ENCODE measurements at places on chromosomes 4 and X. TPM values are rescaled to one million over a fixed set of nuclear protein-coding genes. Genes with fewer than 3 reads are reported as not detected.

DNA sequence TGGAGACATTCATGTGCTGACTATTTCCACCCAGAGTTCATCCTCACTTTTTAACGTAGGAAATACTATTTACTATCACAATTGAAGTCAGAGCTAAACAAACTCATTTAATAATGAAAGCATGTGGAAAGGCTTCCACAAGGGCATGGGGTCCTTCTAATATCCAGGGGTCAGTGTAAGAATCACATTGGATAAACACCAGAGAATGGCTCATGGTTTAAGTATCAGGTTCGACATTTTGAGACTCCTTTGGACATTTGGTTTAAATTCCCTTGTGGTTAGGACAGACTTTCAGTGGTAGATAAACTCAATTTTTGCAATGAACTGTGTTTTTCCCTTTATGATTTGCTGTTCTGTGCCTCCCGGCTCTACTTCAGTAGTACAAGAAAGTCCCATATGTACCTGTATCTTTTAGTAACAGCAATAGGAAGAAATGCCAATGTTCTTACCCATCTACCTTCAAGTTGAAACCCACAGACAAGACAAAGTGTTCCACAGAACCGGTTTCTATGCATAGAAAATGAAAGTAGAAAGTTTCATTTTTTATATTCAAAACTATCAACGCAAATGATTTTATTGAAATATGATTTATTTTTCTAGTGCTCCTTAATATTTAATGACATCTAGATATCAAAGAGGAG lies 589.0 kb upstream of the FAM241A start:
- H3K27ac ChIP-seq, result no peak overlapping the region
- no peak for DNase-seq
- H3K36me3 ChIP-seq, result no peaks in the 10 kb centered on the region
- no peaks in the 10 kb centered on the region for H3K4me1 ChIP-seq

The ATOH1 gene
- not detected for total RNA-seq

The SMC1A gene
- 34.4 TPM for total RNA-seq

DNA sequence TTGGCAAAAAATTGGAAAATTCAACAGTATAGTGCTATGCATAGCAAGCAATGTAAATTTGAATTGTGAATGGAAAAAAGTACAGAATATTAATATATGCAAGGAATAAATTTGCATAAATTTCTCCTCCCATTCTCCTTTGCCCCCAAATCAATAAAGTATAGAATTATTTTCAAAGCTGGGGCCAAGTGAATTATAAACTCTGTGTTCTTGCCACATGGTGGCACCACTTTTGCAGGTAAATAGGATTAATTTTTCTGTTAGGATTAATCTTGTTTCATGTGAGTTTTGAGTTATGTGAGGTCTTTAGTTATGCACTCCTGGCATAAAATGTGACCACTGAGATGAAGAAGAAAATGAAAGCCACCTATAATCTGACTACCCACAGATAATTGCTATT lies 19.9 kb downstream of the COPS4 start:
- no peaks in the 10 kb centered on the region for H3K4me1 ChIP-seq
- no peaks in the 10 kb centered on the region for H3K27me3 ChIP-seq
- no peak for DNase-seq
- H3K36me3 ChIP-seq, result peaks cover 48% of the 10 kb centered on the region
- no peak overlapping the region for H3K27ac ChIP-seq

The CLIC2 gene
- 0.08 TPM for total RNA-seq

DNA sequence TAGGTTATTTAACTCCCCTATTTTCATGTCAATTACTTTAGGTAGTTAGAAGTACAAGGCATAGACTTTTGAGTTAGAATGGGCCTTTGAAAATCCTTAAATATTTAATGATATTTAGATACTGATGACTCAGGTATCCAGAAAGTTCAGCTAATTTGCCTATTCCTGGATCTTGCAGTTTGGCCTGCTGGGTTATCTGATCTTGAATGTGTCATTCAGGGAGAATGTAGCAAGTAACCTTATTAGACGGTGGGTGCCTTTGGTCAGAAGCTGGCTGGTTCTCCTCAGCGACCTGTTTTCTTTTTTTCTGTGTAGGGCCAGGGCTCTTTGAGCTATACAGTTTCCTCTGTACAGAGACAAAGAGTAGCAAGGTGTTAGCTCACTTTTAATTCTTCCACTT lies 42.0 kb downstream of the MTM1 start:
- H3K27me3 ChIP-seq, result no peaks in the 10 kb centered on the region
- H3K4me1 ChIP-seq, result no peaks in the 10 kb centered on the region
- H3K4me3 ChIP-seq, result no peak overlapping the region
- no peak for DNase-seq
- no peaks in the 10 kb centered on the region for H3K36me3 ChIP-seq

DNA sequence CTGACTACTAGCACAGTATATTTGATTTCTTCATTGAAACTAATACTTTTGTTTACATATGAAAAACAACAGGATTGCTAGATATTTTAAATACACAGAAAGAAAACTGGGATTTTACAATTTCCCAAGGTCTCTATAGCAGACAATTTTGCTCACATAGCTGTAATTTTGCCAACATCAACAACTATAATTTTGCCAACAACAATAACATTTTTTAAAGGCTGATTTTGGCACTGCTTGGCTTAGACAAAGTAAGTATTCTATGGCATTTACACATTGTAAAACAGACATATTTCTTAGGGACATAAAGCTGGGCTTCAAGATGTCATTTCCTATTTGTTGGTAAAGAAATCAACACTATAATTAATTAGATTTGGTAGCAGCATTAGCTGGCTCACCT lies 922.1 kb downstream of the RAB28 start:
- H3K27me3 ChIP-seq, result no peaks in the 10 kb centered on the region
- no peak for DNase-seq
- no peak overlapping the region for H3K4me3 ChIP-seq
- no peaks in the 10 kb centered on the region for H3K36me3 ChIP-seq
- no peaks in the 10 kb centered on the region for H3K4me1 ChIP-seq

- no peaks in the 10 kb centered on the region for H3K4me1 ChIP-seq
- DNase-seq, result no peak
- no peak overlapping the region for H3K27ac ChIP-seq
These were observed 78.2 kb downstream of the IL21 start for GRCh38 chr4:122542411-122543236.

DNA sequence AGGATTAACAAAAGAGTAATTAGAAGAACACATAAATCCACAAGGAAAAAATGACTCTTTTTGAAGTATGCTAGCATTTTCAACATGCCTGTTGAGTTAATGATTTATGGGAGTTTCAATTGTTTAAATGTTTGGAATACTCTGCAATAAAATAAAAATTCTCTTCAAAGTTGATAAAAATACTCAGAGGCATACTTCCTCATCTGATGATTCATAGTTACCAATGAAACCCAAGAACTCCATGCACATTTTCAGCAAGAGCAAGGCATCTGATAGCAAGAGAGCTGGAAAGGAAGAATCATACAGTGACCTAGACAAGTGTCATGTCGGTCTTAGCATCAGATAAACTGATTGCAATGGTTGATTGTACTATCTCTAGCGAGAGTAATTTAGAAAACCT lies 443.7 kb upstream of the ATOH1 start:
- H3K4me1 ChIP-seq, result peaks cover 19% of the 10 kb centered on the region
- no peak overlapping the region for H3K4me3 ChIP-seq
- H3K36me3 ChIP-seq, result no peaks in the 10 kb centered on the region
- H3K27ac ChIP-seq, result peak overlapping the region; percentile 10
- DNase-seq, result no peak
- H3K27me3 ChIP-seq, result no peaks in the 10 kb centered on the region

The LETM1 gene
- 13.1 TPM for total RNA-seq

DNA sequence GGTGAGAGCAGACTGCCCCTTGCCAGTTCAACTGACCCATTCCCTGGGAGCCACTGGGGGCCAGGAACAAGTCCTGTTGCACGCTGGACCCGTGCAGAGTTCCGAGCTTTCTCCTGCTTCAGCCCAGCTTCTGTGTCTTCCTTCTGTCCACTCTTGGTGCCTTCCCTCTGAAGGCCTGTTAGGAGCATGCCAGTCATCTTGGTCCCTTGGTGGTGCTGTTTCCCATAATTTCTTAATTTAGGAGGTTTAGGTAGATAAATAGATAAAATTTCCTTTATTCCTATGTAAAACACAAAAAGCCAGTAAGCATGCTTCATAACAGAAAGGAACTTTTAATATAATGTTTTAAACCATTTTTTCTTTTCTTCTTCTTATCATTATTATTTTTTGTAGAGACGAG lies 672.7 kb downstream of the CCSER1 start:
- no peaks in the 10 kb centered on the region for H3K4me1 ChIP-seq
- no peak for DNase-seq
- no peak overlapping the region for H3K27ac ChIP-seq
- H3K27me3 ChIP-seq, result no peaks in the 10 kb centered on the region
- no peak overlapping the region for H3K4me3 ChIP-seq
- H3K36me3 ChIP-seq, result no peaks in the 10 kb centered on the region

The C4orf54 gene
- 0.63 TPM for total RNA-seq

The PRPS2 gene
- 79.3 TPM for total RNA-seq

DNA sequence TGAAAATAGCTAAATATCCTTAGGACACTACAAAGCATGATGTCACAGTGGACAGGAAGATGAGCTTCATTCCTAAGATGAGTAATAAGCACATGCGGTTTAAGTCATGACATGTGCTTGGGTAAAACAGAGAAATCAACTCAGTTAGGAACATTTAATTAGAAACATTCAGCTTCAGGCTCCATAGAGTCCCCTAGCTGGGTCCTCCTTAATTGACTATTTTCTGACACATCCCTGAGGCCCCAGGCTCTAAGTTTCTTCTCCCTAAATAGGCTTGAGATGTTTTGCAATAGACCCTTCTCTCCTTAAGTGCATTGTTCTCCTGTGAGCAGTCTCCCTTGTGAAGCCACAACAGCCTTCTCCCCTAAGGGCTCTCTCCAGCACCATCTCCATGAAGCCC lies 70.4 kb upstream of the ANXA3 start:
- no peaks in the 10 kb centered on the region for H3K27me3 ChIP-seq
- no peak overlapping the region for H3K4me3 ChIP-seq
- DNase-seq, result peak; percentile 42

GRCh38 chrX:100994352-100995281 lies 25.1 kb downstream of the ARL13A start:
- H3K4me3 ChIP-seq, result no peak overlapping the region
- no peaks in the 10 kb centered on the region for H3K36me3 ChIP-seq
- no peak overlapping the region for H3K27ac ChIP-seq
- H3K4me1 ChIP-seq, result peaks cover 13% of the 10 kb centered on the region
- H3K27me3 ChIP-seq, result no peaks in the 10 kb centered on the region
- DNase-seq, result no peak

DNA sequence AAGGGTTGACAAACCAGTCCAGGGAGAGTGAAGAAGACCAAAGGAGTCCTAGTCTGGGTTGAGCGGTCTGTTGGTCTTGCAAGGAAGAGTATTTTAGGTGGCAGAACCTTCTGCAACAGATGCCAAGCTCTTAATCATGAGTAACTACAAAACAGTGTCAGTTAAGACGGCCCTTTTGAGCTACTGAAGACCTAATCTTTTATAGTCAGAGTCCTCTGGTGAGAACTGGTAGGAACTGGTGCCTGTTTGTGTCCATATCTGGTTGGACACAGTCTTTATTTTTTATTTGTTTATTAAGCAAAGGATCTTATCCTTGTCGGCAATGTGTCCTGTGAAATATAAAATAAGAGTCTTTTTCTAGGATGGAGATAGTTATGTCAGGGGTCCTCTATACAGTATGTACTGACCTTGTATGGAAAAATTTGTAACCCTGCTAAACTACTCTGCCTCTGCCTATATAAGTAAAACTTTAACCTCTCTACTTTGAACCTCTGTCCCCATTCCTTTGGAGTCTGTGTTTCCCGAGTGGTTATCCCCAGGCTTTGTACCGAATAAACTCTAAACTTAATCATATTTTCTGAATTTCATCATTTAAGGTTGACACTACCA lies 47.1 kb downstream of the FAM13A start:
- H3K36me3 ChIP-seq, result no peaks in the 10 kb centered on the region
- H3K27me3 ChIP-seq, result no peaks in the 10 kb centered on the region
- H3K4me1 ChIP-seq, result no peaks in the 10 kb centered on the region
- no peak overlapping the region for H3K4me3 ChIP-seq
- H3K27ac ChIP-seq, result no peak overlapping the region

DNA sequence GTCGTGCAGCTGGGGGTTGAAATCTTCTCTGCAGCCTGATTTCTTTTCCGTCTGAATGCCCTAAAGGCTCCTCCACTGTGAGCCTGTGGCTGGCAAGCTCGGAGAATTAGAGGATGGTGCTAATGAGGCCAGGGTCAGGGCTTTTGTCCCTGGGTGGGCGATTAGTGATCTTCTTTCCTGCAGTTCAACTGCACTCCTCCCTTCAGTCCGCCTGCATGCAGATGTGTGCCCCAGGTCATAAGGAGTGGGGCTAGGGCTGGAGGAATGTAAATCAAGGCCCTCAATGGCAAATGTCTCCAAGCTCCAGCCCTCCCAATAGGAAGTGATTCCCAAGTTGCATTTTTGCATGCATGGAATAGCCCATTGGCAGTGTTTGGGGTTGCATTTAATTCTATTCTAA lies 405.0 kb downstream of the AFF2 start:
- no peaks in the 10 kb centered on the region for H3K36me3 ChIP-seq
- no peak overlapping the region for H3K4me3 ChIP-seq
- no peaks in the 10 kb centered on the region for H3K4me1 ChIP-seq
- no peak for DNase-seq
- H3K27me3 ChIP-seq, result no peaks in the 10 kb centered on the region
- no peak overlapping the region for H3K27ac ChIP-seq

DNA sequence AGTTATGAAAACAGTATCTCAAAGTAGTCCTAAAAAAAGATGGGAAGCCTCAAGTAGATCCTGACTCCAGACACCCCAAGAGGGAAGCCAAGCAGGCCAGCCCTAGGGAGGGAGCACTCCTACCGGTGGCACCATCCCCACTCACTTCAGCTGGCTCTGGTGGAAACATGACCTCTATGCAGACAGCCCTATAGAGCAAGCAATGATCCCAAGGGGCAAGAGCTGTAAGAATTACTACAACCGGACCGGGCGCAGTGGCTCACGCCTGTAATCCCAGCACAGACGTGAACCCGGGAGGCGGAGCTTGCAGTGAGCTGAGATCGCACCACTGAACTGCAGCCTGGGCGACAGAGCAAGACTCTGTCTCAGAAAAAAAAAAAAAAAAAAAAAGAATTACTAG lies 5.7 kb downstream of the LETM1 start:
- H3K36me3 ChIP-seq, result no peaks in the 10 kb centered on the region
- DNase-seq, result no peak
- no peak overlapping the region for H3K4me3 ChIP-seq
- no peaks in the 10 kb centered on the region for H3K4me1 ChIP-seq
- H3K27ac ChIP-seq, result no peak overlapping the region

- H3K27ac ChIP-seq, result no peak overlapping the region
- peak overlapping the region; percentile 60 for H3K4me3 ChIP-seq
- H3K4me1 ChIP-seq, result no peaks in the 10 kb centered on the region
- DNase-seq, result no peak
- H3K36me3 ChIP-seq, result no peaks in the 10 kb centered on the region
- no peaks in the 10 kb centered on the region for H3K27me3 ChIP-seq
These were observed 434 bp downstream of the CXCL3 start for GRCh38 chr4:74038086-74038424.

GRCh38 chrX:3250966-3251365 lies 95.5 kb downstream of the MXRA5 start:
- no peaks in the 10 kb centered on the region for H3K36me3 ChIP-seq
- DNase-seq, result no peak

- no peak overlapping the region for H3K4me3 ChIP-seq
- peaks cover 4% of the 10 kb centered on the region for H3K4me1 ChIP-seq
- H3K27me3 ChIP-seq, result no peaks in the 10 kb centered on the region
- DNase-seq, result no peak
These were observed 33.5 kb upstream of the SETD7 start for GRCh38 chr4:139589336-139590018.
